Posterior cingulate gyrus (tissue), 11 donors: ENCODE measurements at places on chromosomes 7 and 10.

- no peak for DNase-seq
Measured at GRCh38 chr10:93807371-93807770, 49.6 kb downstream of the LGI1 start.

- no peak for DNase-seq
Measured at GRCh38 chr7:74069790-74070618, 13.6 kb upstream of the LIMK1 start.

GRCh38 chr10:132929480-132929879 is 12.9 kb downstream of the CFAP46 start:
- no peak for DNase-seq

GRCh38 chr7:107726356-107727130 is 17.4 kb upstream of the CBLL1 start:
- no peak for DNase-seq

DNA sequence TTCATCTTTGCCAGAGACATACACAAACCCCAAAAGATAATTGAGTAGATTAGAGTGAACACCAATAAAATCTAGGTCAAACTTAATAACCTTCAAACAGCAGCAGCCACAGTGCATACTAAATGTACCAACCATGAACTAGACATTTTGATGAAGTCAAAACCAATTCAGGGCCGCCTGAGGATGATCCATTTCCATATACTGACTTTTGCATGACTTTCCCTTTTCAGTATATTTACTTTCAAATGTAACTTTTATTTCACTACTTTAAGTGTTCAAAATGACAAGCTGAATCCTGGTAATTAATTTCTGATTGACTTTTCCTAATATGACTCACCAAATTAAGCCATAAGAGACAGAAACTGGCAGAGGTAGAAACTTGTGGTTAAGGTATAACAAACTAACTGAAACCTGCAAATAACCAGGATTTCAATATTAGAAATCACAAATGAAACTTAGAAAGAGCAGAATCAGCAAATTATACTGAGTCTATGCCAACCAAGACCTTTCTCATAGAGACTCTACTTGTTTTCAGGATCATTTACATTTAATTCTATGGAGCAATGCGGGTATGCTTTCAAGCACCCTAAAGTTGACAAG is 171.9 kb upstream of the LRRN3 start:
- DNase-seq: no peak

DNA sequence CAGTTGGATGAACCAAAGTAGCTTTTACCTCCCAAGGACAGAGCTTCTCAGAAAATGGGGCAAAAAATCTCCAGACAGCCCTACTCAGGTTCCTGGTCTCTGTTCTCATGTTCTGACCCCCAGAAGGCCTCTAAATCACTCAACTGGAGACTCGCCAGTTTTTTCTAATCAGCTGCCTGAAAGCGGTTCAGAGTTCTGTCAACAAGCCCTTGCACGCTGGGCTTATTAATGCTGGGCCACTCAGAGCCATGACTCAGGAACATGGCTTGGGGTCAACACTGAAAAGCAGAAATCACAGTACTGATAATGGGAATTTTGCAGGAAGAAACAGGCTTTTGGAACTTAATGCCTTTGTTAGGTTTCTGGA is 15.3 kb downstream of the ECHDC3 start:
- no peak for DNase-seq

DNA sequence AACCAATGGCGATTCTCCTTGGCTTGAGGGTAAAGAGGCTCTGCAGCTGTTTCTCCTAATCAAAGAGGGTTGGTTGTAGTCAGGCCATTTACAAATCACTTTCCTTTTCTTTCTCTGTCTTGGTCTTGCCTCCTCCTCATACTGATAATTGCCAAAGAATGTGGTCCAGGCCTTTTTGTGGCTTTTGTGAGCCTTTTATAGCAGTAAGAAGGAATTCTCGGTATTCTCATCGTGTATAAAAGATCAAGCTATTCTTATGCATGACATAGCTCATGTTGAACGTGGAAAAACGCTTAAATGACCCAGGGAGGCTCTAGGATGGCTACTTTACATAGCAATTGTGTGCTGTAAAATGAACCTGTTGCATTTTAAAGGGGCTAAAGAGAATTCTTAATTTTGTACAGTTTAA is 62.6 kb downstream of the RBM20 start:
- no peak for DNase-seq

DNA sequence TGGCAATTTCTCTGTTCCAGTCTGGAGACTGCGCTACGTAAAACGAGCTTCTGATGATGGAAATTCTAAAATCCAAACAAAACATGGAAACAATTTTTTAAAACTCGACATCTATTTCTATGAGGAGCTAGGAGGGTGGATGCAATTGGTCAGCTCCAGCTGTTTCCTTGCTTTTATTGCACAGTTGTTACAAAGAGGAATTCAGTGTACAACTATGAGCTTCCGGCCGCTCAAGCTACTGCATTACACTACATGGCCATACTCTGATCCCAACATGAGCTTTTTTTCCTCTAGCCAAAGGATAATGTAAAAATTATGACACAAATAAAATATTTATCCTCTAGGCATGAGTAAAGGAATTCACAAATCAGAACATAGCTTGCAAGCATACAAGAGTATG is 403.1 kb upstream of the C7orf33 start:
- no peak for DNase-seq

GRCh38 chr7:134902058-134902457 is 84.2 kb upstream of the AGBL3 start:
- DNase-seq: no peak

DNA sequence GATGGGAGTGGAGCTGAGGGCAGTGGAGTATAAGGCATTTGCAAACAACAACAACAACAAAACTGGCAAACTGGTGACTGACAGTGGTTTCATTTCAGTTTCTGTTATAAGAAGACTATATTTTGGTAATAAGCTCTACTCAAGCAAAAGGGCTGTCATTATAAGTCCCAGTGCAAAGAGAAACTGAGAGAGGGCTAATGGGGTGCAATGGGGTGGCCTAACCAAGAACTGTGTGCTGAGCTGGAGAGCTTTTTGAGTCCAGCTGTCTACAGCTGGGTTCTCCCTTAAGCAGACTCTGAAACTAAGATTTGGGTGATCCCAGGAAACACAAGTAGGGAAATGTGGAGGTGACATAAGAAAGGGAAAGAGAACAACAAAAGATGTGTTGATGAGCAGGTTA is 439.3 kb downstream of the ADRA2A start:
- no peak for DNase-seq

DNA sequence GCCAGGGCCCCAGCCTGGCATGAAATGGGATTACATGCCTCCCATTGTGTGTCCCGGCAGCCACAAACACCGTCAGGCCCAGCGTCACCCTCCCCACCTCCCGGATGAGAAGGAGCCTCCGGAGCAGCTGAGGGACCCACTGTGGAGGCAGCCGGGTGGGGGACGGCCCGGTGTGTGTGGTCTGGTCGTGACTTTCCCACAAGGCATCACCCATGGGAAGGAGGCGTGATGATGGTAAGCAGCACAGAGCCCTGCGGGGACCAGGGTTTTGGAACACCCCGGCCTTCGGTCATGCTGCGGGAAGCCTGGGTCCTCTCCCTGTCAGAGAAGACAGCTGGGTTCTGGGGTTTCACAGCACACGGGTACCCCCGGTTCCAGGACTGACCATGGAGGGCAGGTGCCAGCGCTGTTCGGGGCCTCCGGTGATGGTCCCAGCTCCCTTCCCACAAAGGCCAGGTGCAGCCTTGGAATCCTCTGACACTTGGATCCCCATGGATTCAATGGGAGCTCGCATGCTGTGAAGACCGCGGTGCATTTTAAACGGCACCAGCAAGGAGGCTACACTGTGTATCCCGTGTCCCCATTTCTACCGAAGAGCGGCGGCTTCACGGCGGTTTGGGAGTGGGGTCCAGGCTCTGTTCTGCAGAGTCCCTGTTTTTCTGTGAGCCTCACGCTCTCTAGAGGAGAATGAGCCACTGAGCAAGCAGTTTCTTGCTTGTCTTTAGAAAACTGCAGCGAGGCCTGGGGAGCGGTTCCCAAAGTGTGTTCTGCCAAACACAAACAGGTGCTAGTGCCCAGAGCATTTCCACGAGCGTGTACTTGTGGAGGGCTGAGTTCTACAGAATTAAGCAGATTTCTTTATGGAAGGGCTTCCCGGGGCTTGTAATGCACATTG is 336.0 kb downstream of the ADARB2 start:
- DNase-seq: no peak

- no peak for DNase-seq
Measured at GRCh38 chr7:99122762-99123161, 21.1 kb downstream of the SMURF1 start.

DNA sequence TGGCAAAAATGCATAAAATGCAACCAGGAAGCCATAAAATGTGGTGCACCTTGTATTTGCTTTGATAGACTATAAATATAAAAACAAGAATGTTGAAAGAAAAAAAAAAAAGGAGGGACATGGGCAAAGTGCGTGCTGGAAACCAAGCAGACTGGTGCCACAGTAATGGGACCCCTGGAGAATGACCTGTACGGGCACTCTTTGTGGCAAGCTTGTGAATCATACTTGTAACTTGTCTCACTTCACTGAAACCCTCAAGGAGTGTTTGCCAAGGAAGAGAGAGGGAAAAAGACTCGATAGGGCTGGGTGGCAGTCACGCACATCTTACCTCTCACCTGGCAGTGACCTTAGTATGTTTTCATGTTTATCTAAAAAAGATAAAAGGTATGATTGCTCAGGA is 1183.6 kb downstream of the GATA3 start:
- DNase-seq: no peak

GRCh38 chr10:119365773-119366599 is 158.6 kb downstream of the GRK5 start:
- peak; percentile 5 for DNase-seq

DNA sequence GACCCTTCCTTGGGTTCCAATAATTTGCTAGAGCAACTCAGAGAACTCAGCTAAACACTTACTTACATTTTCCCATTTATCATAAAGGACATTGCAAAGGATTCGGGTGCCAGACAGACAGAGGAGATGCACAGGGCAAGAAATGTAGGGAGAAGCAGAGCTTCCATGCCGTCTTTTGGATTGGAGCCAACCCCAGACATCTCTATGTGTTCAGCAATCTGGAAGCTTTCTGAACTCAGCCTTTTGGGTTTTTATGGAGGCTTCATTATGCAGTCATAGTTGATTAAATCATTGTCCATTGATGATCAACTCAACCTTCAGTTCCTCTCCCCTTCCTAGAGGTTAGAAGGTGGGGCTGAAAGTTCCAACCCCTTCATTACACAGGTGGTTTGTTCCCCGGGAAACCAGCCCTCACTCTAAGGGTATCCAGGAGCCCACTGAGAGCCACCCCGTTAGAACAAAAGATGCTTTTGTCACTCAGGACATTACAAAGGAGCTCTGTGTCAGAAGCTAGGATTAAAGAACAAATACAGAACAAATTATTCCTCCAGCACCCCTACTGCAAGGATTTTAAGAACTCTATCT is 211.9 kb upstream of the VSTM2A start:
- no peak for DNase-seq

- DNase-seq: no peak
Measured at GRCh38 chr10:110118891-110119621, 88.3 kb upstream of the MXI1 start.

GRCh38 chr7:21942955-21943354 is 2.7 kb downstream of the CDCA7L start:
- no peak for DNase-seq

DNA sequence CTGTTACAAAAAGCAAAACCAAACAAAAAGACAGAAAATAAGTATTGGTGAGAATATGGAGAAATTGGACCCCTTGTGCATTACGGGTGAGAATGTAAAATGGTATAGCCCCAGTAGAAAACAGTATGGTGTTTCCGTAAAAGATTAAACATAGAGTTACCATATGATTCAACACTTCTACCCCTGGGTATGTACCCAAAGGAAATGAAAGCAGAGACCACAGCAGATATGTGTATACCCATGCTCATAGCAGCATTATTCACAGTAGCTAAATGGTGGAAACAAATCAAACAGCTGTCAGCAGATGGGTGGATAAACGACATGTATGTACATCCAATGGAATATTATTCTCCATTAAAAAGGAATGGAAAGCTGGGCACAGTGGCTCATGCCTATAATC is 42.4 kb downstream of the STARD3NL start:
- DNase-seq: no peak

DNA sequence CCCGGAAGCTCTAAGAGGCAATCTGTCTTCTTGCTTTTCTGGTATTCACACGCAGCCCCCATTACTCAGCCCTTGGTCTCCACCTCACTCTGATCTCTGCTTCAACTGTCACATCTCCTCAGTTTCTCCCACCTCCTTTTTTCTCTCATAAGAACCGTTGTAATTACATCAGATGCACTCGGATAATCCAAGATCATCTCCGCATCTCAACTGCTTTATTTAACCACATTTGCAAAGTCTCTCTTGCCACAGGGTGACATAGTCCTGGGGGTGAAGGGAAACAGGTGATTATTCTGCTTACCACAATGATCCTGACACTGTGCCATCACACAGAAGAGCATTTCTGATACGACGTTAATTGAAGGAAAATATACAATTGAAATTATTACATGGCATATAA is 79.9 kb downstream of the HACD1 start:
- DNase-seq: no peak

DNA sequence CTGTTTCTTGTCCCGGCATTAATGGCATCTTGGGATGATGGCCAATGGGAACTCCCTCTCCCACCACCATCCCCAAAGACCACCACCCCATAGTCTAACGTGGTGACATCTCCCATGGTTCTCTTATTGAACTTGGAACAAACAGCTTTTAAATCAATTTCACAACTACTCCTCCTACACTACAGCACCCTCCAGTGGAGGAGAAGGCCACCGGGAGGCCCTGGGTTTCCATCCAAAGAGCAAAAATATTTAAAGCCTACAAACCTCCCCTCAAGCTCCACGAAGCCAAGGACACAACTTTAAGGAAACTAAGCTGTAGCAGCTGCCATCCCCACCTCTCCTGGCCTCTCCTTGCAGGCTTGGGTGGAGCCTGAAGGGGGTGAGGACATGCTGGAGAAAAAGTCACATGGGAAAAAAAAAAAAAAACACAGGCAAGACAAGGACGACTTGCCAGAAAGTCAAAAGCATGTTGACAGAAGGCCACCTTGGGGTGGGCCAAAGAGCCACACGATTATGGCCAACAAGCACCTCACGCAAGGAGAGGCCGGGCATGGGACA is 94.0 kb upstream of the LANCL2 start:
- DNase-seq: no peak

- DNase-seq: no peak
Measured at GRCh38 chr7:157845203-157845835, 508.5 kb downstream of the DNAJB6 start.

DNA sequence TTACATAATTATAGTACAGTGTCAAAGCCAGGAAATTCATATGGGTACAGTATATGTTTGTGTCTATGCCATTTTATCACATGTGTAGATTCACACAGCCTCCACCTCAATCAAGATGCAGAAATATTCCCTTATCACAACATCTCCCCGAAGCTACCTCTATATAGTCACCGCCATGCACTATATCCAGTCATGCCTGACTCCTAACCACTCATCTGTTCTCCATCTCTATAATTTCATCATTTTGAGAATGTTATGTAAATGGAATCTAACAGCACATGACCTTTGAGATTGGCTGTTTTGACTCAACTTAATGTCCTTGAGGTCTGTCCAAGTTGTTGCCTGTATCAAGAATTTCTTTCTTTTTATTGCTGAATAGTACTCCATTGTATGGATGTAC is 22.3 kb upstream of the SLC25A13 start:
- no peak for DNase-seq

GRCh38 chr10:95214793-95215192 is 20.8 kb downstream of the ACSM6 start:
- DNase-seq: no peak

GRCh38 chr10:28077889-28078288 is 79.0 kb upstream of the ODAD2 start:
- DNase-seq: no peak

- DNase-seq: no peak
Measured at GRCh38 chr10:82680608-82681007, 805.6 kb downstream of the NRG3 start.
